ENCODE measurements at places on chromosomes 7 and 10.
A peak's percentile ranks its signal among the peaks of the same experiment; 100 is the strongest.

DNA sequence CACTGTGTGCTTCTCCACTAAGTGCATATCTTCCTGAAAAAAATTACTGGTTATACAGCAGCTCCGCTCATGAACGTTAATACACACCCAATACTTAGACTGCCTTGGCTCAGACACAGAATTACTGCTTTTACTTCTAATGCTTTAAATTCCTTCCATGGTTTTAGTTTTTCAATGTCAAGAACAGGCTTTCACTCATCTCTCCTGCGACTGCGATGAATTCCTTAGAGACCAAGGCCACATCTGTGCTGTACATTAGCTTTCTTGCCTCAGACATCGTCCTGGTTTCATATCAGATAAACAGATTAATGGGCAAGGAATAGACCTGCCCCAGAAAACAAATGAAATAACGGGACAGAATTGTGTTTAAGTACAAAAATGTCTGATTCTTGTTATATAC lies 120.2 kb downstream of the CYP26A1 start:
- peak; percentile 33 for DNase-seq

GRCh38 chr7:156947120-156947843 lies 2.2 kb upstream of the NOM1 start:
- DNase-seq = no peak

- DNase-seq = no peak
Observed at GRCh38 chr7:118218413-118219156, 5.9 kb upstream of the ANKRD7 start.

GRCh38 chr10:21724020-21724589 lies 190.1 kb downstream of the MLLT10 start:
- peak; percentile 45 for DNase-seq

- DNase-seq = no peak
Observed at GRCh38 chr7:95317546-95317945, 6.8 kb downstream of the PON1 start.

DNA sequence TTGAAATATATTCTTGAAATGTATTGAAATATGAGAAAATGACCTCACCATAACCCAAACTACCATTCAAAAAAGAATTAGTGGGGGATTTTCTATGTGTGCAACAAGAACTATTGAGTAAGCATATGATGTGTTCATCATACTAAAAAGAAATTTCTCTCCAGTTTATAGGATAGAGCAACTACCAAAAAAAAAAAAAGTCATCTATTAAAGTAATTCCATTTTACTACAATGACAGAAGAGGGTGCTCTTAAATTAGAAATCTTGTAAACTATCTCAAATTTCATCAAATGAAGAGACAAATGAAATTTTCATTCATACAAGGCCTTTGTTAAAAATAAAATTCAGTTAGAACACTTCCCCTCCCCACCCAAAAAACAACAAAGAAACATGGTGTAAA lies 195.4 kb upstream of the PLXDC2 start:
- peak; percentile 49 for DNase-seq

- peak; percentile 28 for DNase-seq
Observed at GRCh38 chr10:51321980-51322379, 247.7 kb downstream of the PRKG1 start.

DNA sequence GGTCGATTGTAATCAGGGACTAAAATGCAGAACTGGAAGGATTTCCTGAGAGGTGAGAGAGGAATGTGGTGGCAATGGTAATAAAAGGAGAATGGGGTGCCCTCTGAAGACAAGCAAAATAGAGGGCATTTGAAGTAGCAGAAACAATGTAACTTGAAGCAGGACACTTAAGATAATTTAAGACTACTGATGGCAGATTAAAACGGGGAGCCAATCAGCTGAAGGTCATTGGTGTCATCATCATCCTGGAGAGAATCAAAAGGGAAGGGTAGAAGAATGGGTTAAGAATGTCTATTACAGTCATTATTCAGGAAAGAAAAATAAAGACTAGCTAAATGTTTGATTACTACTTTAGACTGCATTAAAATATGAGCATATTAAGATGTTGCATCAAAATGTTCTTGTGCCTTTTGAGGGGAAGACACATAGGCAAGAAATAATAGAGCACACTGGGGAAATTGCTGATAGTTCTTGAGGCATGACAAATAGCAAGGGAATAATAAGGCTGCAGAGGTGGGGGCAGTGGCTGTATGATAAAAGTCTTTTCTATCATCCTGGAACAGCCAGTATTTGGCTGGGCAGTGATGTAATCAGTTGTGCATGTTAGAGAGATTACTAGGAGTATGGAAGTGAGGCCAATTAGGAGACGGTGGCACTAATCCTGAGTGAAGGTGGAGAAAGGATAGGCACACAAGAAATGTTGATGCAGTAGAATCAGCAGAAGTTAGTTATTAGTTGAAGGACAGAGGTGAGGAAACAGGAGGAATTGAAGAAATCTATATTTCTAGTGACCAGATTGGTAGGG lies 60.2 kb downstream of the CCDC71L start:
- DNase-seq = no peak

GRCh38 chr10:52703451-52703850 lies 69.1 kb downstream of the MBL2 start:
- no peak for DNase-seq

GRCh38 chr7:36884910-36885309 lies 160.6 kb upstream of the AOAH start:
- no peak for DNase-seq

DNA sequence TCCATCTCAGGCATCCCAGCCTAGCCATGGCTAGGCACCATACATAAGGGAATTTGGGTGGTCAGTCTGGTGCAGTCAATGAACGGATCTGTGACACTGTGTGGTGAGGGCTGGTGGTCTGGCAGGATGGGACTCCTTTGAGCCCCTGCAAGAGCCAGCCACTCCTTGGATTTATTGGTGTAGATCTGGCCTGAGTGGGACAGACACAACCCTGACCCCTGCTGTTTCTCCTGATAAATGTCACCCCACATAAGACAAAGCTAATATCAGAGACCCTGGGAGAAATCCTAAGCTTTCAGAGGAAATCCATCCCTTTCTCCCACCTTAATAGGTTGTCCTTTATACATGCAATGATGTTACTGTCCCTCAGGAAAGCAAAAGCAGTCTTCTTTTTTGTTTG lies 2.3 kb downstream of the FBXO24 start:
- DNase-seq = no peak

DNA sequence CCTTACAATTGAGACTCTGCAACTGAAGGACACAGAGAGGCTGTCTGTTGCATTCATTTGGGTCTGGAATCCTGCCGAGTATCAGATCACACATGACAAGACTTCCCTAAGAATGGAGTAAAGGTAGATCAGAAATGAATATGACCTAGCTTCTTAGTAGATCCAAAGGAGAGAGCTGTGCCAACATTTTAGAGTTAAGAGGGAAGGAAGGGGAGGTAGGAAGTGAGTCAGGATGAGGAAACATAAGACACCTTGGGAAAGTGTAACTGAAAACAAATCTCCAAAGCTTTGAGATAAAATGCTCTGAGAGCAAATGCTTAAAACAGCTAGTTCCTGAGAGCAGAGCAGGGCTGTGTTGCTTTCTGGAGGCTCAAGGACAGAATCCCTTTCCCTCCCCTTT lies 6.1 kb upstream of the SLC25A13 start:
- no peak for DNase-seq

DNA sequence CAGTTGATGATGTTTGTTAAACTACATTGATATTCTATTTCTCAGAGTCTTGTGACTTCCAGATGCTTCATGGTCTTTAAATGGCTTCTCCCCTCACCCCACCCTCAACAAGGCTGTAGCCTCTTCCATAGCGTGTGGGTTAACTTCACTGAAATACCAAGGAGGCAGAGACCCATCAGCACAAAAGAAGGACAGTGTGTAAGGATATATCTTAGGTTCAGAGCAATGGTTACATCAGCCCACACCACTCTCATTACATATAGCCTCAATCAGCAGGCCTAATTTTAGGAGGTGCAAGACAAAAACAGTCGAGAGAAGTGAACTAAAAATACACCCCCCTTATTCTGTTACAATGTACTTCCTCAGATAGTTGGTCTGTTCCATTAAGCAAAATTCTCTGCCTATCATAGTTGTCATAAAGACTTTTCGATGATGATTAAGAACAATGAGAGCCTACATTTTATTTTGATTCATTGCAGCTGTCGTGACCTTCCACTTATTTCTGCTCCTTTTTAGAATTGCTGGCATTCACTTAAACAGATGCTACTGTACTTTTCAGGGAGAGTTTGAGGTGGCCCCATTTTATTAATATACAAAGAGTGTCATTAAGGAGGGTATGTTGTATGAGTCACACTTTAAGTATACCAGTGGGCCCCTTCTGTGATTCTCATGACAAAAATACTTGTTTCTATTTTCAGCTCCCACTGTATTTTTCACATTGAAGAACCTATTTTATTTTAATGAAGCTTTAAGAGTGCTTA lies 52.1 kb downstream of the WIPF3 start:
- DNase-seq = no peak

GRCh38 chr7:34096777-34097176 lies 191.4 kb downstream of the BMPER start:
- no peak for DNase-seq

DNA sequence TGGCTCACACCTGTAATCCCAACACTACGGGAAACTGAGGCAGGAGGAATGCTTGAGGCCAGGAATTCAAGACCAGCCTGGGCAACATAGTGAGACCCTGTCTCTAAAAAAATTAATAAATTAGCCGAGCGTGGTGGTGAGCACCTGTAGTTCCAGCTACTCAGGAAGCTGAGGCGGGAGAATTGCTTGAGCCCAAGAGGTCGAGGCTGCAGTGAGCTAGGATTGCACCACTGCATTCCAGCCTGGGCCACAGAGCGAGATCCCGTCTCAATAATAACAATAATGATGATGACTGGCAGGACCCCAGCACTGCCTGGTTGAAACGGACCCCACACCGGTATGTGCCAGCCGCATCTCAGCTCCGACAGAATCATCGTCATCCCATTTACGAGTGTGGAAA lies 93.0 kb downstream of the ELFN1 start:
- DNase-seq = no peak

GRCh38 chr7:124351950-124352349 lies 319.1 kb upstream of the TMEM229A start:
- no peak for DNase-seq

DNA sequence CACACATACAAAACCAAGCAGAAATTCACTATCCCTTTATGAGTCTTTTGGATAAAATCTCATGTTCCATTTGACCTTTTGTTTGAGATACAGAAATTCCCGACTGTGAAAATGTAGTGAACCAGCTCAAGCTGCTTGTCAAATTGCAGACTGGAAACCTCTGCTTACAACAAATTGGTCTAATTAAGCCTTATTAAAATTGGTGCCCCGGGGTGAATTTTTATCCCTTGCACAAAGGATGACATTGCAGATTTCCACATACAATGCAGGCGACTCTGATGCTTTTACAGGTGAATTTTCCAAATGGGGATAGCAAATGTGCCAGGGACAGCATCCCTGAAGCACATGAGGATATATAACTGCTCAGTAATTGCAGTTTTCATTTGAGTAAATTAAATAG lies 257.3 kb downstream of the BMPER start:
- DNase-seq = no peak

DNA sequence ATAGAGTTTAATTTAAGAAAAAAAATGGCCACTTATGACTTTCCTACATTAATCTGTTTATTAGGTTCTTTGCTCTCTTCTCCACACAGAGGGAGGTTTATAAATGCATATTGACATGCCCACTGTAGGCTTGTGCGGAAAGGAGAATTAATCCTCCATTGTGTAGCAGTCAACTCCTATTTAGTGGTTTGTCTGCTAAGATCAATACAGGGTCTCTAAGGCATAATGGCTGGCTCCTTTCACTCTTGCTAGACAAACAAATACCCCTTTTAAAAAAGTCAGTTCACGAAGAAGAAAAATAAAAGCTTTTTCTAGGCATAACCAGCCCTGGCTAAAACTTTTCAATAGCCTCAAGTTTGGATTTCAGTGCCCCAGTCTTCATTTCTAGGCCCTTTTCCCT lies 141.6 kb downstream of the TSPAN12 start:
- no peak for DNase-seq

GRCh38 chr7:135375908-135376699 lies 133.8 kb downstream of the CNOT4 start:
- DNase-seq = no peak

DNA sequence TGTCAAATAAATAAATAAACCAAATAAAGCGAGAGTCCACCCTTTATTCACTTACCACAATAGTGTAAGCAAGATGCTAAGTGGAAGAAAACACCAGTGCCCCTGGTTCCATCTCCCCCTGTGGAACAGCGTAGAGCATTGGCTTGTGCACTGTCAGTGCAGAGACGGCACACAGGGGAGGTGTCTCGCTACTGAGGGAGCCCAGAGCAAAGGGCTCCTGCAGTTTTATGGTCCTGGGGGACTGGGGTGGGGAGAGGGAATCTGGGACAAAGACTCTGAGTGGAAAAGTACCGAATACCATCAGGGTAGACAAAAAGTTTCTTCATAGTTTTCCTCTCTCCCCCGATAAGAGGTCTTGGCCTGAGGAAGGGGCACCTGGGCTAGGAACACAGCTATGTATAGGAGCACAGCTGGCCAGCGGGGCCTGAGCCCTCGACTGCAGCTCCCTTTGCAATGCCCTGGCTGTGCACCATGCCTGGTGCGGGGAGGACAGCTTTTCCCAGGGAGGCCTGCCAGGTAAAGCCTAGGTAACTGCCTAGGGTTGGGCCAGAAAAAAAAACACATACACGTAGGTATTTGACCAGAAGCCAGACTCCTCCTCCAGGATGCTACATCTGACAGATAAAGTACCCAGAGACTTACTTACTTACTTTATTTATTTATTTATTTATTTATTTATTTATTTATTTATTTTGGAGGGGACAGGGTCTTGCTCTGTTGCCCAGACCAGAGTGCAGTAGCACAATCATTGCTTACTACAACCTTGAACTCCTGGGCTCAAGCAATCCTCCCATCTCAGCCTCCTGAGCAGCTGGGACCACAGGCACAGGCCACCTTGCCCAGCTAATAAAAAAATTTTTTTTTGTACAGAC lies 88.8 kb upstream of the KIF5B start:
- no peak for DNase-seq

GRCh38 chr10:43128958-43129706 lies 9.1 kb upstream of the CSGALNACT2 start:
- peak; percentile 99 for DNase-seq

- no peak for DNase-seq
Observed at GRCh38 chr10:28915989-28916588, 238.8 kb downstream of the BAMBI start.

- DNase-seq = no peak
Observed at GRCh38 chr7:33392148-33392547, 262.8 kb downstream of the BBS9 start.

GRCh38 chr7:339062-339342 lies 49.0 kb downstream of the FOXL3 start:
- no peak for DNase-seq

DNA sequence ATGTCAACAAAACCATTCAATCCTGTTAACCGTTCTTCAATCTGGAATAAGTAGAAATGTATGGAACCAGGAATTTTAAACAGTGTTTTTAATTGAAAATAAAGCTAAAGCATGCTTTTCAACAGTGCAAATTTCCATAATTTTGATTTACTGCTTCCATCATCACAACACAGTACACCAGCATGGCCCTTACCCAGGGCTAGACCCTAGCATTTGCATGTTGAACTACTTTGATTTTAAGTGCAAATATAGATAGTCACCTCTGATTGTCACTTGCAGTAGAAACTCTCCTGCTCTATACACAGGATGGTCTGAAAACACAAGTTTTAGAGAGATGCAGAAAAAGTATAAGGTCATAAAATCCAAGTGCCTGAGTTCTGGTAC lies 12.1 kb downstream of the SKIDA1 start:
- no peak for DNase-seq

Measured in choroid plexus epithelial cell (primary cell).